ENCODE measurements at places on chromosomes 2 and 18.

GRCh38 chr2:144151851-144152250, 368.1 kb downstream of the ZEB2 start:
- no peak for DNase-seq

DNA sequence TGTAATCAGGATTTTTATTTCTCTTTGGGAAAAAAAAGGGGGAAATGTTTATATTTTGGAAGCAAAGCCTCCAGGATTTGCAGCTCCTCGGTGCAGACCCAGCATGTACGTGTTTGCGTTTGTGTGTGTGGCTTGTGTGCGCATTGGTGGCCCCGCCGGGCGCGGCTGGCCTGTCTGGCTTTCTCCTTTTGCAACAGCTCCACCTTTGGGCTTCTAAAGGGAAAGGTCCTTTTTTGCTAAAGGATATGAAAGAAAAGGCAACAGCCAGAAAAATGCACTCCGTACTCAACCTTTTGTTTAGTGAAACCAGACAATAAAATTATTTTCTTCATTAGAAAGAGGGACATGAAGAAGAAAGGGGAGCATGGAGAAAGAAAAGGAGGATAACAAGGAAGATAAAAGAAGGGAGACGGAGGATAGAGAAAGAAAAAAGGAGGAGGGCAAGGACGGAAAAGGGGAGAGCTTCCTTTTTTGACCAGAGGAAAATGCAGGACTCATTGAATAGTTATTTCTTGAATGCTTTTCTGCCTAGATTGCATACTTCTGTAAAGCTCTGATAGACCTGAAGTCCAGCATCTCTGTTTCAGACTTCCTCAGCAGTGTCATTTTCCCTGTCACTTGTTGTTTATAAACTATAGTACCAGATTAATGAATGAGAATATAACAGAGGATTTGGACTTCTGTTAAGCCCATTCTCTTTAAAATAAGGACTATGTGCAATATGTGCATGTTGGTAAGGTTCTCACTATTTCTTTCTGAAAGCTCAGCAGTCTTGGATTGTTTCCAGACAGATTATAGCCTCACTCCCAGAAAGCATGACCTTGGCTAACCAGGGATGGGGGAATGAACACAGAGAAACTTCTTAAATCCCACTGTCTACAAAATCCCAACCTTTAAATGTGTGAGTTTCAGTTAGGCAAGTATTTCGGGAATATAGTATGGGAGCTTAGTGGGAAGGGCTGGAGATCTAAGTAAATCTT, 563.1 kb upstream of the PIK3C3 start:
- DNase-seq = no peak

DNA sequence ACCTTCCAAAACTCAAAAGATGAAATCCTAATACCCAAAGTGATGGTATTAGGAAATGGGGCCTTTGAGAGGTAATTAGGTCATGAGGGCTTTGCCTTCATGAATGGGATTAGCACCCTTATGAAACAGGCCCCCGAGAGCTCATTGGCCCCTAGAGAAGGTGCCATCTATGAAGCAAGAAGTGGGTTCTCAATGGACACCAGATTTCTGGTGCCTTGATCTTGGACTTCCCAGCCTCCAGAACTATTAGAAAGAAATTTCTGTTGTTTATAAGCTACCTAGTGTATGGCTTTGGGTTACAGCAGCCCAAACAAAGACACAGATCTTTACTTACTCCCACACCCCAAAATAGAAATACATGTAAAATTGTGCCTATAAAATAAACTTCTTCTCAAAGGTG, 45.4 kb downstream of the SOCS6 start:
- no peak for DNase-seq

- no peak for DNase-seq
Observed at GRCh38 chr2:54207666-54208195, 48.3 kb downstream of the TSPYL6 start.

DNA sequence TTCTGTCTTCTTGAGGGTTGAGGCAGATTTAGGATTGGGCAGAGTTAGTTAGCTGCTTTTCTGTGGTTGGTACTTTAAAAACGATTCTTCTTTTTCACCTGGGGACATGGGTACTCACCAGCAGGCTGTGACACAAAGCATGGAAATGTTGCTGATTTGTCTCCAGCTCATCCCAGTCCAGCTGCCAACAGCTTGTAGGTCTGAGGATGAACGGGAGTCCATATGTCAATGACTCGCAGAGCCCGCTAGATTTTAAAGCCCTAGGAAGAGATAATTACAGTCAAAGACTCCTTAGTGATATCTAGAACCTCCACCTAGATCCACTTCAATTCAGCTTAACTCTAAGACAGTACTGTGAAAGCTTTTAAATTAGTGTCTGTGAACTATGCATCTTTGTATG, 20.8 kb downstream of the DOK1 start:
- DNase-seq = no peak

DNA sequence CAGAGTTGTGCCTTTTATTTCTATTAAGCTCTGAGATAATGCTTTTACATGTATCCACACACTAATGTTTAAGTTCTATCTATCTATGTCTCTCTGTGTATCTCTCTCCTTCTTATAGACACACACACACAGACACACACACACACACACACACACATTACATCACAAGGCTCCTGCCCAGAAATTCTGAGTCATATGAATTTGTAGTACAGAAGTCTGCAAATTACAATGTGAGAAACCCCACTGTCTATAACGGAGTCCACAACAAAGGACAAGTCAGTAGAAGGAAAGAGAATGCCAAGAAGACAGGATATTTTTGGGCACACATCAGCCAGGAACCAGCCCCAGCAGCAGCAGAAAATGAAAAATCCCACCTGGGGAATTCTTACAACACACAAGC, 142.4 kb downstream of the EN1 start:
- no peak for DNase-seq

GRCh38 chr2:24743924-24744323, 49.3 kb downstream of the PTRHD1 start:
- no peak for DNase-seq

DNA sequence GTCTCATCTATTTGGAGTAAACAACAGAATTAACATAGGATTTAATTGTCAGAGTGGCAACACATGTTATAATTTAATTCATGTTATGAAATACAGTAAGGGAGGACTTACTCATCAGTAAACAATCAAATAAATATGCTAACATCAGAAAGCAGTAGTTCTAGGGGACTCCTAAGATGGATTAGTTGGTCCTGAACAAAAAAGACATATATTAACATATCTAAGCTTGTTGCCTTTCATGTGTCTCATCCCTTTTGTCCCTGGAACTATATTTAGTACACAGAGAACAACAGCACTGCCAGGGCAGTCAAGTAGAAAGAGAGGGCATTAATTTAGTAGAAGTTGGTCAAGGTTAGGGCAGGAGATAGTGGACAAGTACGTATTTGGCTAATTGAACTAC, 117.8 kb upstream of the FZD5 start:
- DNase-seq = no peak

- DNase-seq = no peak
Observed at GRCh38 chr2:47028171-47028570, 112.6 kb upstream of the MCFD2 start.

- DNase-seq = no peak
Observed at GRCh38 chr2:141068053-141068682, 1062.6 kb downstream of the LRP1B start.

Measured in stimulated activated CD4-positive, alpha-beta T cell treated with anti-CD3 and anti-CD28 coated beads, Interleukin-1b, Interleukin-23, amount 100 ng/mL, for 4 hours (primary cell).